ENCODE measurements at places on chromosomes 16 and 17. TPM values are rescaled to one million over a fixed set of nuclear protein-coding genes. Genes with fewer than 3 reads are reported as not detected.

Gene HOXB5
- total RNA-seq: not detected

Gene CHRNE
- 49.3 TPM for total RNA-seq

Gene CDK12
- 15.9 TPM for total RNA-seq

Gene SLC26A11
- 2.2 TPM for total RNA-seq

Gene SLC43A2
- 9.8 TPM for total RNA-seq

Gene NAE1
- 25.6 TPM for total RNA-seq

Gene CD300E
- total RNA-seq: 1.0 TPM

Gene OR4D1
- total RNA-seq: not detected

Gene ABCC3
- 4.5 TPM for total RNA-seq

Gene CHAD
- total RNA-seq: not detected

Gene KCNJ18
- total RNA-seq: not detected

Gene CASKIN1
- 4.3 TPM for total RNA-seq

Gene SDK2
- 1.5 TPM for total RNA-seq

Gene ADAT1
- total RNA-seq: 23.7 TPM

Gene ITGB4
- total RNA-seq: 11.1 TPM

Gene HSD11B2
- not detected for total RNA-seq

Gene TNFSF13
- 11.0 TPM for total RNA-seq

Gene KIF2B
- not detected for total RNA-seq

Gene CHST5
- not detected for total RNA-seq

Gene KRT14
- 20.3 TPM for total RNA-seq

Gene RCVRN
- total RNA-seq: 0.24 TPM

Gene RUNDC3A
- 4.5 TPM for total RNA-seq

Gene PRR35
- total RNA-seq: not detected

Gene GAN
- total RNA-seq: 8.8 TPM

Gene KRT20
- total RNA-seq: not detected

Gene GSDMA
- not detected for total RNA-seq

Gene SMIM36
- not detected for total RNA-seq

Gene PIK3R6
- 0.51 TPM for total RNA-seq

Gene TBC1D3H
- total RNA-seq: not detected

Gene KRT39
- total RNA-seq: not detected

Gene MAP2K6
- 5.3 TPM for total RNA-seq

Gene ARL5C
- not detected for total RNA-seq

Gene EXOSC6
- total RNA-seq: 11.2 TPM

Gene COX11
- 75.3 TPM for total RNA-seq

Gene COX10
- total RNA-seq: 67.6 TPM

Gene TEKT5
- total RNA-seq: not detected

Gene FOXL1
- 1.3 TPM for total RNA-seq

Gene SCGB1C2
- total RNA-seq: not detected

Gene KRT16
- not detected for total RNA-seq

Gene ALDOC
- 355 TPM for total RNA-seq

Gene NT5M
- total RNA-seq: 4.3 TPM

Gene PLA2G15
- 29.1 TPM for total RNA-seq

Gene TBC1D16
- total RNA-seq: 9.8 TPM

Gene HOXB4
- 1.0 TPM for total RNA-seq

Gene CA5A
- not detected for total RNA-seq

Gene MSI2
- 41.1 TPM for total RNA-seq

Gene CCDC78
- 0.43 TPM for total RNA-seq

Gene LYRM9
- 19.5 TPM for total RNA-seq

Gene RPL38
- total RNA-seq: 212 TPM

Gene MRPL10
- 61.3 TPM for total RNA-seq

Gene KIF18B
- 0.44 TPM for total RNA-seq

Gene HS3ST4
- not detected for total RNA-seq

Gene SLC38A8
- total RNA-seq: not detected

Gene CLEC18B
- total RNA-seq: not detected

Gene KRTAP9-2
- not detected for total RNA-seq

Gene KRT27
- total RNA-seq: not detected

Gene TERB1
- not detected for total RNA-seq

Gene SLC12A3
- total RNA-seq: not detected

Gene GGA2
- 25.0 TPM for total RNA-seq
